ENCODE measurements at places on chromosomes 11 and 22. TPM values are rescaled to one million over a fixed set of nuclear protein-coding genes. Genes with fewer than 3 reads are reported as not detected.

- no peak for DNase-seq
Observed at GRCh38 chr22:48900327-48900597, 927.4 kb downstream of the BRD1 start.

- DNase-seq: no peak
Observed at GRCh38 chr22:44002997-44003396, 21.1 kb upstream of the PARVB start.

Gene OR8D1
- total RNA-seq: not detected

Gene GRM5
- total RNA-seq: not detected

Gene GLYATL1
- total RNA-seq: 6.1 TPM

DNA sequence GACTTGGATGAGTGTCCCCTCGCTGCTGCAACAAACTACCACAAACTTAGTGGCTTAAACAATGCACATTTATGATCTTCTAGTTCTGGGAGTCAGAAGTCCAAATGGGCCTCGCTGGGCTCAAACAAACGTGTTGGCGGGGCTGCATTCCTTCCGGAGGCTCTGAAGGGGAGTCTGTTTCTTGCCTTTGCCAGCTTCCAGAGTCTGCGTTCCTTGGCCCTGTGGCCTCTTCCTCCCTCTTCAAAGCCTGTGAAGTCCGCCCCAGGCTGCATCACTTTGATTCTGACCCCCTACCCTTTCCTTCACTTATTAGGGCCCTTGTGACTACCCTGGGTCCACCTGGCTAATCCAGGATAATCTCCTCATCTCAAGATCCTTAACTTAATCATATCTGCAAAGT is 80.3 kb upstream of the NECTIN1 start:
- no peak for DNase-seq

DNA sequence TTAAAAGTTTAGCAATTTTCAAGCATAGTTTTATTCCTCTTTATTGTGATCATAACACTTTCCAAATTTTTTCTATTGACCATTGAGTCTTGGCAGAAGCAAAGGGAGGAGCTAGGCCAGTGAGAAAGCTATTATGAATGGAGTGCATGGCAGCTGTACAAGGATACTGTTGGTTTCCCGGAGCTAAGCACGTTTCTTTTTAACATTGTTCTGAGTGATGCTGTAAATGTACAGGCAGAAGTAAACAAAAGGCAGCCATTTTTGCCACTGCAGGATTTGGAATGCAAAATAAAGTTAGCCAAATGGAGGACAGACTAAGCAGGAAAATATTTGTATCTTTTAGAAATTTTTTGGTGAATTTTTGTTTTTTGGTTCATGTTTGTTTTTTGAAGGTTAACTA is 16.2 kb downstream of the CBL start:
- DNase-seq: no peak

Measured in suprapubic skin (tissue), 4 donors.